ENCODE measurements at places on chromosomes 12 and 14.

GRCh38 chr12:106919910-106920544, 35.7 kb upstream of the TMEM263 start:
- no peak for DNase-seq

DNA sequence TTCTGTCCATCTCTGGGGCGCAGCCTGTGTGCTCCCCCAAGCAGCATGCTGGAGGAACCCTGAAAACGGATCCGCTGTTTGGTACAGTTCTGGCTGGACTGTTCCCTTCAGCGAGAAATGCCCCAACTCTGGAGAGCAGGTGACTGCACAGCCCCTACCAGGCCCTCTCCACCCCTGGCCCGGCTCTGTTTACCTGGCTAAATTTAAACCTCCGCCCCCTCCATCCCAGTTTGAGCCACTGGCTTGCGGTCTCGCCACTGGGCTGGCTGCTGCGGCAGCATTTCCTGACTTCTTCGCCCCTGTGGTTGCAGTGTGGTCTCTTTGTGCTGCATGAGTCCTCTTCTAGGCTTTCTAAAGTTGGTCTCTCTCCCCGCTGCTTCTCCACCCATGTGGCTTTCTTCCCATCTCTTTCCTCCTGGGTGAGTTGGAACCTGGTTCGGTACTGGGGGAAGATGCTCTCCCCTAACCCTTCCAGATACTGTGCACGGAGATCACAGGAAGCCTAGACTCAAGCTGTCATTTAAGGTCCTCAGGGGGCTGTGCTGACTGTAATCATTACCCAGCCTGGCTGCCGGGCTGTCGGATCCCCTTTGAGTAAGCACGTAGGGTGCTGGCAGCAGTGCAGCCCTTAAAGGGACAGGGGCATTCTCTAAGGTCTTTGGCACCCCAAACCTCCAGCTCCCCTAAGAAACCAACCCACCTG, 60.6 kb downstream of the FBXL14 start:
- peak; percentile 48 for DNase-seq

DNA sequence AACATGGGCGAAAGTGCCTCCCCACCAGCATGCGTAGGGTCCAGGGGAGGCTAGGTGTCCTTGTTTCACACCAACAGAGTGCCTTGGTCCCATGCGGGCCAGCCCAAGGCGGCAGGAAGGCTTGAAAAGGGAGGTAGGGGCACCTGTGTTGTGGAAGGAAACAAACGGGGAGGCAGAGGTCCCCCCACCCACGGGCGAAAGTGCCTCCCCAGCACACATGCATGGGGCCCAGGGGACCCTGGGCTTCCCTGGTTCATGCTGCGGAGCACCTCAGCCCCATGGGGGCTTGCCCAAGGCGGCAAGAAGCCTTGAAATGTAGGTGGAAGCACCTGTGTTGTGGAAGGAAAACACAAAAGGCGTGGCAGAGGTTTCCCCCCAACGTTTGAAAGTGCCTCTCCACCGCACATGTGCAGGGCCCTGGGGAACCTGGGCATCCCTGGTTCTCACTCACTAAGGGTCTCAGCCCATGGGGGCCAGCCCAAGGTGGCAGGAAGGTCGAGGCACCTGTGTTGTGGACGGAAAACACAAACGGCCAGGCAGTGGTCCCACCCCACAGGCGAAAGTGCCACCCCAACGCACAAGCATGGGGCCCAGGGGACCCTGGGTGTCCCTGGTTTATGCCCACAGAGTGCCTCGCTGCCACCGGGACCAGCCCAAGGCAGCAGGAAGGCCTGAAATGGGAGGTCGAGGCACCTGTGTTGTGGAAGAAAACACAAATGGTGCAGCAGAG, 374.7 kb downstream of the ALG10 start:
- peak; percentile 27 for DNase-seq

GRCh38 chr14:88825078-88825458, 617 bp downstream of the TTC8 start:
- no peak for DNase-seq

- no peak for DNase-seq
These were observed 20.1 kb upstream of the PPFIA2 start for GRCh38 chr12:81779216-81779615.

- no peak for DNase-seq
These were observed 142.7 kb downstream of the CHST11 start for GRCh38 chr12:104599272-104600035.

GRCh38 chr14:30768791-30769190, 105.6 kb upstream of the COCH start:
- no peak for DNase-seq

DNA sequence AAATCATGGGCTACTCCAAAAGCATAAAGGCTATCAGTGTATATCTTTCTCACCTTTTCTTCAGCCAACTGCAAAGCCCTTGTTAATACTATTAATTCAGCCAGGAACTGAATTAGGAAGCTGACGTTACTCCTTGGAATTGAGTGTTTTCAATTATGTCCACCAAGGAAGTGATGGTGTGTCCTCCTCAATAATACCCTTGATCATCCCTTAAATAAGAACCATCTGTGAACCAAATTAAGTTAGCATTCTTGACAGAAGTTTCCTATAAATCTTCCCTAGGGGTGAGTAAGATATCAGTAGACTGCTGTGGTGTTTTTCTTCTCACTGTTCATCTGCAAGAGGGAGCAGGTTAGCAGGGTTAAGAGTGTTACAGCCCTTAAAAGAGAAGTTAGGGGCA, 252.3 kb upstream of the AVPR1A start:
- DNase-seq, result no peak

GRCh38 chr12:9144730-9145106, 29.0 kb upstream of the A2M start:
- DNase-seq, result no peak

GRCh38 chr12:106906715-106907114, 49.0 kb upstream of the TMEM263 start:
- DNase-seq, result no peak

GRCh38 chr12:58745348-58746125, 174.8 kb downstream of the LRIG3 start:
- no peak for DNase-seq

Data from RWPE2 (cell line).